ENCODE measurements at places on chromosomes 5 and 9. TPM values are rescaled to one million over a fixed set of nuclear protein-coding genes. Genes with fewer than 3 reads are reported as not detected.

DNA sequence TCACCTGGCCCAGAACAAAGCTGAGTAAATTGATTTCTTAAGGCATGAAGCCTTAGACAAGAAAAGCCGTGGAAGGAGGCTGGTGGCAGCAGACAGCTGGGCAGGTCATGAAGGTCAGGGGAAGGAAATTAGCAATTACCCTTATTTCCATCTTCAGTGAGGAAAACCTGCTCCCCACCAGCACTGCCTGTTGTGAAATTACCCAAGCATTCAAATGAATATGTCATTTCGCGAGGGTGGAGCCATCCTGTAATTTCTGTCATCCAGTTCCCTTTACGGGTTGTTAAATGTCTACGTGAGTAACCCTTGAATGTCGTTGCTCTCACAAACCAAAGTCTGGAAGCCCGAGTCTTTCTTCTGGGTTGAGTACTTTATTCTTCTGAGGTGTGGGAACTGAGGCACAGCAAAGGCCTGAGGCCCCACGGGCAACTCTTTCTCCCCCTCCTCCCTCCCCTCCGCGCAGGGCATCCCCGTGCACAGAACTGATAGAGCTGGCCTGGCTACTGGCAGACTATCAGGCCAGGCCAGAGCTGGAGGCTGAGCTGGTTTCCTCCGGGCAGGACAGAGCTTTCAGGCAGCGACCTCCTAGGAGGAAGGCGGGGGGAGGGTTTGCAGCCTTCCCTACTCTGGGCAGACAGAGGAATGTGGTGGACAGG lies 22.0 kb upstream of the AK3 start:
- peak; percentile 37 for DNase-seq

DNA sequence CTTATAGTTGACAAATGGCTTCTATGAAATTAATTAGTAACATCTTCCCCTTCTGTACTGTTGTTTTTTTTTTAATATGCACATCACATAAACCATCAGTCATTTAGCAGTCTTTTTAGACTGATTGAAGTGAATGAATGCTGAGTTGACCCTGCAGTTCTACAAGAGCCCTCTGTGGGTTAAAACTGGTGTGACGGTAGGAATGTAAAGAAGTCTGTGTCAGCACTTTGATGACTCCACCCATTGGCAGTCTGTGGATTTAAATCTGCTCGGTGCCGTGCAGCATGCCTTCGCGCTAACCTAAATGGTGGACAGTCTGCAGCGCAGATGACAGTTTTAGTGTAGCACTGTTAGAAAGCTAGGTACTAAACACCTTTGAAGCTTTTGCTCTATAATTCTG lies 3.1 kb downstream of the GTF3C4 start:
- DNase-seq: no peak

GRCh38 chr5:136998854-136999357 lies 500.2 kb downstream of the SPOCK1 start:
- DNase-seq: no peak

DNA sequence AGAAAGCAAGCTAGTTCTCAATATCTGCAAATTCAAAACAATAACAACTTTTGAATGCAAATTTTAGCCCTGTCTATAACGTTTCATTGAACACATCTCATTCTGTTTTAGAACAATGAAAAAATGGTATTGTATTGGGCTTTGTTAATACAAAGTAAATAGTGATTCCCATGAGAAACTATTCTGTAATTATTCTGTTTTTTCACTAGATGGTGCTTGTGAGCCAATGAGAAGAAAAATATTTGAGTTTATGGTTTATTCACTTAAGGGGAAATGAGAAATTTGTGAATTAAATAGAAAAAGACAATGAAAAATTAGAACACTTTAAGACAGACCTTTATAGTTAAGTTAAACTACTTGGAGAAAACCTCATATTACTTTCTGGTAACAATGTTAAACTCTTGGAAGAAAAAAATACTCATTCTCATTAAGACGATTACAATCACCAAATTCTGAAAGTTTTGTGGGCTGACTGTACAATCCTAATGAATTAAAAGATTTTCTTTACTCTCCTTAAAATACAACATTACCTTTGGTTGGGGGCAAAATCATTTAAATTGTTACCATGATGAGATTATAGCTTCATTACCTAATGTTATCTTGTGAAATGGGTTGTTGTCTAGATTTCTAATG lies 127.0 kb downstream of the NNT start:
- no peak for DNase-seq

The LMBRD2 gene
- 5.4 TPM for total RNA-seq
